ENCODE measurements at places on chromosomes 12 and 14.

DNA sequence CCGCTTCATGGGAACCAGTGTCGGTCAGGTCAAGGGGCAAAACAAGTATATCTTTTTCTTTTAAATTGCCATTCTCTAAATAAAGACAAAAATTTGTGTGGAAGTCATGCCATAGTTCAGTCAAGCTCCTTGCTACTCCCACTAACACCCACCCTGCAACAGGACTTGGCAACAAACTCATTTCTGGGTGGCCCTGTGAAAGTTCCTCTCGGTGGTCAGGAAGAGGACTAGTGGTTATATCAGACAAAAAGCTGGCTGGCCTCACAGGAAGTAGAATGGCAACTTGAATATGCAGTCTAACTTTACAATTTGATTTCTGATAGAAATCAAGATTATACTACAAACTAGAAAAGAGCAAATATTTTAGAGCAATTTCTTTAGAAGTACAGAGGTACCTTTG lies 11.2 kb downstream of the DHRS7 start:
- no peak for DNase-seq

GRCh38 chr14:34857689-34858449 lies 17.3 kb downstream of the BAZ1A start:
- no peak for DNase-seq

DNA sequence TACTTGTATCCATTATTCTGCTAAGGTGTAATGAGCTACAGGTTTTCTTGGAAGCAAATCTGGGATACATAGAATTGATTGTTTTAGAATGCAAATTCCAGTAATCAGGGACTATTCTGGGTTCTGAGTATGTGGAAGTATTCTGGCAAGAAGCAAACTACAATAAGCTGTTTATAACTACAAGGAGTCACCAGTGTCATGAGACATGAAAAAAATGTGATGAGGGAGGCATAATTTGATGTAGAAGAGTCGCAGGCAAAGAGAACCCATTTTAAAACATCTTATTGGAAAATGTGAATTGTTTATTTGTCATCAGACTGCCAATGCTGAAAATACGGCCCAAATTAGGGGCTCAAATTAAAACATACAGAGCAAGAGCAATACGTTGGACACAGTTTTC lies 321.8 kb upstream of the E2F7 start:
- DNase-seq, result no peak

- no peak for DNase-seq
Measured at GRCh38 chr12:52920937-52921336, 16.1 kb upstream of the KRT8 start.
